GOT3 (cell line): ENCODE measurements at places on chromosomes 4 and X.

DNA sequence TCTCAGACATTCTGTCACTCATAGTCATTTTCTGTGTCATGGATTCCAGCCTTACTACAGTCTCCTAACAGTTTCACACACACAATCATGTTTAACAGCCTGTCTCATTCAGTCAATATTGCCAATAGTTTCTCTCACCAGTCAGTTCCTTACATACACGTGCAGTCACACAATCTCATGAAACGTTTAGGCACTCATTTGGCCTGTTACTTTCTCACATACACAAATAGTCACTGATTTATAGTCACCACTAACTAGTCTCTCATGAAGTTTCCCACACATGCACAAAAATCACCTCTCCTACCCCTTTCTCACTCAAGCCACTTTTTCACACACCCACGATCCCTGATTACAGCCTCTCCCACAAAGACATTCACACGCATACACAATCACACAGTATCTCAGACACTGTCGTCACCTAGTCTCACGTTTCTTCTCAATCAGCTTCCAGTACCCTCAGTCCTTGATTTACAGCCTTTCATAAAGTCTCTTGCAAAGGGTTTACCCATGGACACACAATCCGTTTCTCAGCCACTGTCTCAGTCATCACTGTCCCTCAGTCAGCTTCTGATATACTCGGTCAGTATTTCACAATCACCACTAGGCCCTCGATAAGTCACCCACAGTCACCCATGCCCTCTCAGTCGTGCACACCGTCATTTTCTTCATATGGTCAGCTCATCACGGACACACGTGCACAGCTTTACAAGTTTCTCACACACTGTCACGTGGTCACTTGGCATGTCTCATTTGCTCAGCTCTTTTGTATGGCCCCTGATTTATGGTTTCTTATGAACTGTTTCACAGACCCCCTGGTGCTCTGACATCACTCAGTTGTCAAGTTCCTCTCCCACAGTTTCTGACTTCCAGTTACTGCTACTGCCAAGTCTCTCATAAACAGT lies 4.2 kb upstream of the CFP start:
- no peak for DNase-seq

GRCh38 chr4:3371033-3372001 lies 70.5 kb upstream of the HGFAC start:
- DNase-seq, result no peak

GRCh38 chr4:37873386-37873785 lies 17.5 kb upstream of the TBC1D1 start:
- DNase-seq, result no peak

DNA sequence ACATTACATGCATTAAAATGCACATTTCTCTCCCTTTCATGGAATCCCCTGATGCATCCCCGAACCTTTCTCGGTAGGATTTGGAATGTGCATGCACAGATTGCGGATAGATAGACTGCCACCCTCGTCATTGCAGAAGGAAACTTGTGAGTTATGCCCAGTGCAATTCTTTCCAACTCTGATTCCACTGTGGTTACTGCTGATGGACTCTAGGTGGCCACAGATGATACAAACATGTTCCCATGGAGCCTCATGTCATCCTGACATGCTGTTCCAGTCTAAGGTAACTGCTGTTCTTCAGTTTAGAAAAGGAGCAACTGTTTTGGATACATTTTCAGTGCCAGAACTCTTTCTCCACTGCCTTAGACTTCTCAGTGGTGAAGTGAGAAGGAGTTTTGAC lies 9.1 kb upstream of the VCX3B start:
- no peak for DNase-seq

- DNase-seq, result no peak
These were observed 139.1 kb upstream of the PAQR3 start for GRCh38 chr4:79078339-79078738.

DNA sequence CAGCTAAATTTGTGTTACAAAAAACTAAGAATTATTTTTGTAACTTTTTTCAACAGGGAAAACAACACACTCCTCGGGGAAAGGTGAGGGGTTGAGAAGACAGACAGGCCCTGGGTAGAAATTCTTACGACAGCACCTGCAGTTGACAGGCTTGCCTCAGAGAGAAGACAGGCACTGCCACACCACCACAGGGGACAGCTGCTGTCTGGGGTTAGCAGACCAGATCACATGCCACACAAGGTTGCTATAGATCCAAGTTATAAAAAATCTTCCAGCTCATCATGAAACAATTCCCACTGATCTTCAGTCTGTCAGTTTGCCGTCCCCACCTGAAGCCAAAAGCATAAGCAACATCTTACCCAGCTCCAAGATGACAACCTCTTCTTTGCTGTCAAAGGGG lies 143.2 kb upstream of the ZCCHC13 start:
- no peak for DNase-seq

- no peak for DNase-seq
These were observed 34.1 kb upstream of the NAF1 start for GRCh38 chr4:163200727-163201349.

GRCh38 chr4:42710761-42711160 lies 53.9 kb upstream of the ATP8A1 start:
- DNase-seq, result no peak

GRCh38 chr4:181365671-181366070 lies 877.5 kb upstream of the TENM3 start:
- no peak for DNase-seq

DNA sequence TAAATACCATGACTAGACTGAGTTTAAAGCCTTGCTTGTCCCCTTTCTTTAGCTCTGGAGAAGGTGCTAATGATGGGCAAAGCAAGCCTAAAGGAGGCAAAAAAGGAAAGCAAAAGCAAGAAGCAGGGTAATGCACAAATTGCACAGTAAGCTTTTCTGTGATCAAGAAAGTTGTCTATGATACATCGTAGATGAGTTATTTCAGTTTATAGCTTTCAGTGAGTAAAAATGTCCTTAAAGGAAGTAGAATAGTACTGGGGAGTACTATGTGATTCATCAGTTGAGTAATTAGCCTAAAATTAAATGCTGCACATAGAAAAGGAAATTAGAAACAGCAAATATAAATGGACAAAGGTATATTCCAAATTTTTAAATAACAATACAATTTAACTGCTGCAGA lies 50.2 kb upstream of the PDE5A start:
- no peak for DNase-seq

DNA sequence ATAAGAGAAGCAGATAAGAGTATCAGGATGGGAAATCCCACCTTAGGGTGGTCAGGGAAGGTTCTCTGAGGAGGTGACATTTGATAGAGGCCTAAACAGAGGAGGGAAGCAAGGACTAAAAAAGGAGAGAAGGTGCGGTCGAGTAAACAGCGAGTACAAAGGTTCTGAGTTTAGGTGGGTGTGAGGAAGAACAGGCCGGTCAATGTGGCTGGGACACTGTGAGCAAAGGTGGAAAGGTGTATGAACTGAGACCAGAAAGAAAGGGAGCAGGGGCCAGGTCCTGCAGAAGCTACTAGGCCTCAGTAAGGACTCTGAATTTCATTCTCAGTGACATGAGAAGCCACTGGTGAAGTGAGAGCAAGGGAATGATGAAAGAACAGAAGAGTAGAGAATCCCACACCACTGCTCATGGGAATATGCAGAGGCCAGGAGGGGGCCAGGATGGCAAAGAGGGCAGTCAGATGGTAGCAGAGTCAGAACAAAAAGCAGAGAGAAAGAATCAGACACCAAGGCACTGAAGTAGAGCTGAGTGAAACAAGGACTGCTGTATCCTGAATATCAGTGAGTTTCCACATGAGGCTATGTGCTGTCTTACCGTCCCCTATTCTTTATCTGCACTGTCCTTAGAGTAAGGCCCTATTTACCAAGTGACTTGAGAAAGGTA lies 18.0 kb downstream of the PRSS48 start:
- no peak for DNase-seq

GRCh38 chr4:185196437-185196836 lies 7.4 kb downstream of the CFAP97 start:
- no peak for DNase-seq

- DNase-seq, result no peak
These were observed 11.6 kb upstream of the CENPVL2 start for GRCh38 chrX:51694254-51694653.

- DNase-seq, result no peak
These were observed 25.6 kb upstream of the DAPP1 start for GRCh38 chr4:99790796-99791617.

DNA sequence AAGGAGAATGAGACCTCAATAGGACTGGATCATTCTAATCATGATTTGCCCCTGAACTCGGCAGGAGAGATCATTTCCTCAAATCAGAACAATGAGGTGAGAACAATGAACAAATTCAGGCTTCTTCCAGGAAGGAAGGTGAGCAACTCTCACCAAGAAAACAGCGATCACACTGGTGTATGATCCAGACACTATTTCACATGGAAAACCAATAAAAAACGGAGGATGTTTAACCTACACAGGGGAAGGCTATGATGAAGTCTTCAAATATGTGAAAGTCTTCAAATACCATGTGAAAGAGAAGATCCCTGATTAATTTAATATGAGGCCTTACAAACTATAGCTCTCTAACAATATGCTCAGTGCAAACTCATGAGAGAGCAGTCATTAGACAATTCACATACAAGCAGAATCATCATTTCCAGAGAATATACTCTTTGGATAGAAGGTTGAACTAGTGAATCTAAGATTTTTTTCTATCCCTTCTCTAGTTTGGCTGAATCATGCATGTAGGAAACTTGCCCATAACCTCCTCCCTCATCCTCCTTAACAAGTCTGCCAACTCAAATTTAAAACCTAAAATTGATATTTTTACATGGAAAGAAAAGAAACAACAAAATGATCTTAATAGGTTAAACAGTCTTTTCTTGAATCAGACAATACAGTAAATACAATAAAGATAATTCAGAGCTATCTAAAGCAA lies 122.5 kb downstream of the ADAMTS3 start:
- DNase-seq, result no peak

DNA sequence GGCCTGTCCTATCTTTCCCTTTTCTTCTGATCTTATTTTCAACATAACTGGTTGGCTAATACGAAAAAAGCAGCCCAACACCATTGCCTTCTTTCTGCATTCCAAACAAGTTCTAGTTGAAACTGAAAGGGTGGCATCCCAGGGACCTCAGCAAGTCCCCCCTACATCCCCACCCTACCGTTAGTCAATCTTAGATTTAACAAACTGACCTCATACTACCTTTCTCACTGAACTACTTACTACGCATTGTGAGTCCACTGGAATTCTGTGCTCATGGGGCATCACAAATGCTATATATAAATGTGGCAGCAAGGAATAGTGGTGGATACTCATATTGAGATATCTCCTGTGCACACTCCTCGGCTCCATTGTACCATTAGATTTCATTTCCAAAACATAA lies 33.1 kb upstream of the FGF5 start:
- DNase-seq, result no peak

DNA sequence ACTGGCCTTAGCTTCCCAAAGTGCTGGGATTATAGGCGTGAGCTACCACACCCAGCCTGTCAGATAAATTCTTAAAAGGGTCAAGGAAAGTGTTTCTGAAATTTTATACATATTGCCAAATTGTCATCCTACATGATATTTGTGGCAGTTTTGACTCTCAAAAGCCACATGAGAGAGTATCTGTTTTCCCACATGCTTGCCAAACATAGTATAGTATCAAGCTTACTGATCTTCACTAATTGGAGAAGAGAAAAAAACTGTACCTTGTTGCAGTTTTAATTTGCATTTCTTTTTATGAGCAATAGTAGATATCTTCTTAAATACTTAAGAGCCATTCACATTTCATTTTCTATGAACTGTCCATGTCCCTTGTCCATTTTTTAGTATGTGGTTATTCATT lies 83.6 kb downstream of the TET2 start:
- DNase-seq, result no peak

DNA sequence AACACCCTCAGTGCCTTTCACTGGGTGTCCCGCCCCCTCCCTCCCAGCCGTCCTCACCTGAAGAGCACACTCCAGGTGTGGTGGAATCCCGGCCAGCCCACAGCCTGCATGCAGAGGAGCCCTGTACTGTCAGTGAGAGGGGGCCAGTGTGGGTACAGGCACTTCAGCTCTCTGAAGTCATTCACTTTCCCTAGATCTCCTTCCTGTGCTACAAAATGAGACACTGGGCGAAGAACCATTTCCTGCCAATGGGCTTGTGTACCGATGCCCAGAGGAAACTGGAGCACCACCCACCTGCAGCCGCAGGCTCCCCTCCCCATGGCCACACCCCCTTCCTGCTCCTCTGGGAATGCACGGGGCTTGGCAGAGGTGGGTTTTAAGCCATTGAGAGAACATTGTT lies 73.9 kb upstream of the C4orf50 start:
- no peak for DNase-seq

DNA sequence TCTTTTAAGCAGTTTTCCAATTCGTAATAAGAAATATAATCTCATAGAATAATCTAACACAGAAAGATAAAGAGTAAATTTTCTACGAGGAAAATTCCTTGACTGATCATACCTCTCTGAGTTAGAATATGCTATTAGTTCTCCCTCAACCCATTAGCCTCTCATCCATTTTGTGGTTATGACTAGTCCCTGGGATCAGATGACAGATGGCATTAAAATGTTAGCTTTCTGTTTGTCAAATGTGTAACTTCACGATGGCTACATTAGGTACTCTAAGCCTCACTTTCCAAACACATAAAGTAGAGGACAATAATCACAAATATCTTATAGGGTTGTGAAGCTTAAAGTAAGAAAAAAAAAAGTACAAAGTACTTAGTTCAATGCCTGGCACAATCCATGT lies 112.2 kb downstream of the ZAR1 start:
- DNase-seq, result no peak

DNA sequence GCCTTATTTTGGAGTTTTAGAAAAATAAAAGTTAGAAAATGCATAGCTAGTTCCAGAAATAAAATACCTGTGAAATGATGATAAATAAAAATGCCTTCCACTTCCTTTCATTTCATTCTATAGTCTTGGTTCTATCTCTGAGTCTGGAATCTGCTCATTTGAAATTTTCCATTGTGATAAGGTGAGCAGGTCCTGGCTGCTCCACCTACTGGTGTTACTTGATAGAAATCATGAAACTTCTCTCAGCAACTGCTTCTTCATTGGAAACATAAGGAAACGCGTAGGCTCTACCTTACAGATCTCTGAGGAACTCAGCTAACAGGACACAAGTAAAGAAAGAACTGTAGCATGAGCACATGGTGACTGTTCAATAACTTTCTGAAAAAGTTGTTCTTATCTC lies 141.8 kb downstream of the DCHS2 start:
- DNase-seq, result no peak

DNA sequence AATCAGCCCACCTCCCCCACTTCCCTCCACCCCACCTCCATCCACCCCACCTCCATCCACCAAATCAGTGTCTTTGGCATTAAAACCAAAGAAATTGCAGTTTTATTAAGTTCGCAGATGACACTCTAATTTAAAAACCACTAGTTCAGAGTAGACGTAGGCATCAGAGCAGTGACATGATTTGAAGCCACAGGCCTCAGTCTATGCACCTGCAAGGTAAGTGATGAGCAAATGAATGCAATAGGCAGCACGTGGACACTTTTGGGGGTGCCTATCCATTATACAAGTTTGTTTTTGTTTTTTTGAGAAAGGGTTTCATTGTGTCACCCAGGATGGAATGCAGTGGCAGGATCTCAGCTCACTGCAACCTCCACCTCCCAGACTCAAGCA lies 88.0 kb upstream of the TRIM2 start:
- no peak for DNase-seq

- DNase-seq, result no peak
These were observed 522.5 kb downstream of the IQCM start for GRCh38 chr4:149293046-149293649.
